Upper lobe of left lung (tissue), 6 donors: ENCODE measurements at places on chromosomes 7 and 10.

GRCh38 chr7:39950473-39951225, 593 bp downstream of the CDK13 start:
- DNase-seq, result peak; percentile 40

DNA sequence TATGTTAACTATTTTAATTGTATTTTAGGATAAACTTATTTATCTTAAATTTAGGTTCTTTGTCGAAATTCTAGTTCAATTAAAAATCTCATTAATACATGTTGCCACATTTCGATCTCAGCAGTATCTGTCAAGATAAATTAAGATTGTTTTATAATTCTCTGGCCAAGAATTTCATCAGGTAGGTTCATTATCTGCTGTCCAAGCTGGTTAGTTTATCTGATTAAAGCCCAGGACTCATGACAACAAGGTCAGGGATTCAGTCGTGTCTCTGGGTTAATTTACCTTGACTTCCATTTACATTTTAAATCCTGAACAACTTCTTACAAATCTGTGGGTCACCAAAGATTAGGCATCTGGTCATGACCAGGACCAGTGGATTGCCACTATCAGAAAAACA, 7.6 kb downstream of the STEAP4 start:
- DNase-seq, result no peak

GRCh38 chr10:43261578-43262396, 5.1 kb downstream of the RASGEF1A start:
- DNase-seq, result no peak

DNA sequence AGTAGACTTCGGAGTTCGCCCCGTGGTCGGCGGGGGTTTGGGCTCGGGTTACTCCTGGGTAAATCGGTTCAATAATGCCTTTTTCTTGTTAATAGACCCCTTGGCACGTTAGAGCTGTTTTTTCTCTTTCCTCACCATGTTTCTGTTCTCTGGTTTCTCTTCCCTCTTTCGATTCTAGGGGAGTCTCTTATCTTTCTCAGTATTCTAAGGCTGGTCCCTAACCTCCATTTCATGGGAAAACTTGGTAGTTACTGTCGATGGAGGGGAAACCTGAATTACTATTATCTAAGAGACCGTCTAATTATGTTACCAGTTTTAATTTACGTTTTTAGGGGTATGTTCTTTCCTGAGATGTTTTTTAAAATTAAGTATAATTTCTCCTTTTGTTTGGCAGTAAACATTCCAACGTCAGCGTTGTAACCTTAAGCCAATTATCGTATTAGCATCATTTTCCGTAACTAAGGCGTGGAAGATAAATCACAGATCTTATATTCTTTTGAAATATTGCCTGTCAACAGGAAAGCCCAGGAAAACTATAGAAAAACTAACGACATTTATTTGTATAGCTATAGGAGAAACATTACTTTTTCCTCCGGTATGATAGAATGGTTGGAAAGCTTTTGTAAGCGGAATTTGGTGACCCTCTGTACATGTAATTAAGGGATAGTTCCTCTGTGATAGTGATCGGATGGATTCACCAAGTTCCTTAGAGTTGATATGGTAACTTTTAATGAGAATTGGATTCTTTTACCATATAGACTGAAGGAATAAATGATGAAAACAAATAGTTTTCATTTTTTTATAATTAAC, 847 bp downstream of the BTAF1 start:
- no peak for DNase-seq
